ENCODE measurements at places on chromosomes 16 and 17.

GRCh38 chr16:10093576-10093975, 88.7 kb downstream of the GRIN2A start:
- peak; percentile 47 for DNase-seq

DNA sequence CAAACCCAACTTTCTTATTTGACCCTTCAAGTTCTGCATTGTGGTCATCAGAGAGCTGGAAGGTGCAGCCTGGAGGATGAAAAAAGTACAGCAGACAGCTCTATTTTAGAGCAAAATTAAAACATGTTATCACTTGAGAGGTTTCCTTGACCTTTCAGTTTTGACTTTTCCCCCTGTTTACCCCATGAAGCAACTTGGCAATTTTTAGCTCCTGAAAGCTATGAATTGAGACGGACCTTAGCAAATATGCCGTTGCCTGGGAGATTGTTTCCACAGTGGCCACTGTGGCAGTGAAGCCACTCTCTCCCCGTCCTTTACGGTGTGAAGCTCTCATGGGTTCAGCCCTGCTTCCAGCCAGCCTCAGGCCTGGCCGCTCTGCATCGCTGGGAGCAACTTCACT, 398.6 kb downstream of the CPPED1 start:
- DNase-seq, result no peak

GRCh38 chr17:38554430-38555350, 51.1 kb downstream of the SRCIN1 start:
- peak; percentile 70 for DNase-seq

GRCh38 chr16:75244844-75245758, 6.3 kb downstream of the BCAR1 start:
- no peak for DNase-seq

GRCh38 chr17:19306160-19307111, 56.1 kb downstream of the B9D1 start:
- DNase-seq, result no peak

GRCh38 chr16:89556750-89557689, 3.5 kb upstream of the RPL13 start:
- DNase-seq, result no peak

- no peak for DNase-seq
Measured at GRCh38 chr16:51143196-51143977, 7.7 kb downstream of the SALL1 start.

- DNase-seq, result no peak
Measured at GRCh38 chr17:29674281-29674680, 51.6 kb upstream of the CORO6 start.

- DNase-seq, result no peak
Measured at GRCh38 chr16:48421741-48422140, 36.5 kb upstream of the SIAH1 start.

DNA sequence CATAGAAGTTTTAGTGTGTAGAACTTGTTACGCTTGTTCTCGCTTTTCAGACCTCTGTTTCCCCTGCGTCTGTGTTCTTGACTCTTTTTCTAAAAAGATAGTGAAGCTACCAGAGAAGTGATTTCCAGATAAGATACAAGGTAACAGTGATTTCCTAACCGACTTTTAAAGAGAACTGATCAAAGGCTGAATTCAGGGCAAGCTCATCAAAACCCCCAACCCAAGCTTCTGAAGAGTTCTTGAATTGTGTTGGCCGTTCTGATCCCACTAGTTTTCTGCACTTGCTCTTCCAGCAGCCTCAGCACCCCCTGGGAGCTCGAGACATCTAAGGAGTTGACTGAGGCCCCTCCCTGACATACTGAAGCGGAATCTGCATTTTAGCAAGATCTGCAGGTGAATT, 12.7 kb upstream of the NSMCE1 start:
- DNase-seq, result no peak

GRCh38 chr17:74603037-74603635, 11.1 kb upstream of the CD300LD start:
- DNase-seq, result no peak

DNA sequence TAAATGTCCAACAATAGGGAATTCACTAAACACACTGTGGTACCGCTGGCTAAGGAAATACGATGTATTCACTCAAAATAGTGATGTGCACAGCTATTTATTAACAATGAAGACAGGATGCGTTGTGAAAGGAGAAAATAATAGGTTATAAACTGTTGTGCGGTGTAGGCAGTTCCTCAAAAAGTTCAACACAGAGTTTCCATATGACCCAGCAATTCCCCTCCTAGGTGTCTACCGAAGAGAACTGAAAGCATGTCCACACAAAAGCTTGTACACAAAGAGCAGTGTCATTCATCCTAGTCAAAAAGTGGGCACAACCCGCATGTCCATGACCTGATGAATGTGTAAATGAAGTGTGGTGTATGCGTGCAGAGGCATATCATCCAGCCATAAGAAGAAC, 1.2 kb upstream of the CES1 start:
- no peak for DNase-seq

GRCh38 chr17:42530952-42531454, 5.0 kb upstream of the NAGLU start:
- no peak for DNase-seq

- no peak for DNase-seq
Measured at GRCh38 chr16:21950782-21951521, 2.2 kb upstream of the UQCRC2 start.

DNA sequence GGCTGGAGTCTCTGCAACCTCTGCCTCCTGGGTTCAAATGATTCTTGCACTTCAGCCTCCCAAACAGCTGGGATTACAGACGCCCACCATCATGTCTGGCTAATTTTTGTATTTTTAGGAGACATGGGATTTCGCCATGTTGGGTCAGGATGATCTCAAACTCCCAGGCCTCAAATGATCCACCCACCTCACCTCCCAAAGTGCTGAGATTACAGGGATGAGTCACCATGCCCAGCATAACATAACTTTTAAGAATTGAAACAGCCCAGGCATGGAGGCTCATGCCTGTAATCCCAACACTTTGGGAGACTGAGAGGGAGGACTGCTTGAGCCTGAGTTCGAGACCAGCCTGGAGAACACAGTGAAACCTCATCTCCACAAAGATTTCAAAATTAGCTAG, 2.5 kb downstream of the RSL1D1 start:
- no peak for DNase-seq

DNA sequence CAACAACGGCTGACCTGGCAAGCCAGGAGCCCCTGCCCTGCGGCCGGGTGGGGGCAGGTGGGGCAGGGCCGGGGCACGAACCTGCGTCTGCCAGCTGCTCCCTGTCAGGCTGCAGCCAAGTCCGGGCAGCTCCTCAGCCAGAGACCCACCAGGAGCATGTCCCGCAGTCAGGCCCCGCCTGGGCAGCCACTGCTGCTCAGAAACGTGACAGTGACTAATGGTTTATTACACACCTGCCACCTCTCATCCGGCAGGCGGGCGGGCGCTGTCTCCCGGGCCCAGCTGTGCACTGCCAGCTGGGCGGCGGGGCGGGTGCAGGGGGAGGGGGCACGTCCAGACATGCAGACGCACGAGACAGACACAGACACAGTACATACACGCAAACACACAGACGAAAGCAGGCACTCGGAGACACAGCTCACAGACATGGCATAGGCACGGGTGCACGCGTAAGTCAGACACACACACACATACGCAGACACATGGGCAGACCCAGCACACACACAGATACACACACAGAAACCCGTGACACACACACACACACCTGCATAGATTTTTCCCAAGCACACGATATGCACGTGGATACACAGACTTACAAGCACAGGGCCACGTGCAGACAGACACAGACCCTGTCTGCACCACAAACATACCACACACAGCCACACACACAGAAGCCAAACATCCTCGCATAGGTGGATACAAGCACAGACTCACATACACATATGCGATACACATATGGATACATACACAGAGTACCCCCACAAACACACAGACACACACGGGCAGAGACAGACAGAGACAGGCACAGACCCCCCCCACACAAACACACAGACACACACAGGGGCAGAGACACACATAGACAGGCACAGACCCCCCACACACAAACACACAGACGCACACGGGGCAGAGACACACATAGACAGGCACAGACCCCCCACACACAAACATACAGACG, 248.3 kb upstream of the CIBAR2 start:
- DNase-seq, result peak; percentile 27

DNA sequence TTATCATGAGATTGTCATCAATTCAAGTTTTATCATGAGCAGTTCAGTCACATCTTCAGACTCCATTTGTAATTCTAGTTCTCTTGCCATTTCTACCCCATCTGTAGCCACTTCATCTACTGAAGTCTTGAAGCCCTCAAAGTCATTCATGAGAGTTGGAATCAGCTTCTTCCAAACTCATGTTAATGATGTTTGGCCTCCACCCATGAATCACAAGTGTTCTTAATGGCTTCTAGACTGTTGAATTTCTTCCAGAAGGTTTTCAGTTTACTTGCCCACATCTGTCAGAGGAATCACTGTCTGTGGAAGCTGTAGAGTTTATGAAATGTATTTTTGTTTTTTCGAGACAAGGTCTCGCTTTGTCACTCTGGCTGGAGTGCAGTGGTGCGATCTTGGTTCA, 16.0 kb downstream of the NSRP1 start:
- DNase-seq, result no peak

- no peak for DNase-seq
Measured at GRCh38 chr16:54098247-54098646, 188.3 kb downstream of the IRX3 start.

DNA sequence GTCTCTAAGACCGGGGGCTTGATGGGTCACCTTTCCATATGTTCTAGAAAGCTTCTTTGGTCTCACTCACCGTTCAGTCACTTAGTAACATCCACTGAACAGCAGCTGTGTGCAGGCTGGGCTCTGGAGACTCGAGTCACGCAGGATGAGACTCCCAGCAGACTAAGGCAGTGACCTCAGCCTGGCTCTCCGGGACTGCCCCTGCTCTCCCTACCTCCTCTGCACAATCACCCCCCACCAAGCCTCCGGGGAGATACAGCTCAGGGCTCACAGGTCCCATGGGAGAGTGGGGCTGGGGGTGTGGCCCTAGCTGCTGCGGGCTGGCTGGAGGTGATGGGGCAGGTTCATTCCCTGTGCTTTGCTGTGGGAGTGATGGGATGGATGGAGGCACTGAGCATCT, 14.1 kb downstream of the FLYWCH2 start:
- DNase-seq, result no peak

DNA sequence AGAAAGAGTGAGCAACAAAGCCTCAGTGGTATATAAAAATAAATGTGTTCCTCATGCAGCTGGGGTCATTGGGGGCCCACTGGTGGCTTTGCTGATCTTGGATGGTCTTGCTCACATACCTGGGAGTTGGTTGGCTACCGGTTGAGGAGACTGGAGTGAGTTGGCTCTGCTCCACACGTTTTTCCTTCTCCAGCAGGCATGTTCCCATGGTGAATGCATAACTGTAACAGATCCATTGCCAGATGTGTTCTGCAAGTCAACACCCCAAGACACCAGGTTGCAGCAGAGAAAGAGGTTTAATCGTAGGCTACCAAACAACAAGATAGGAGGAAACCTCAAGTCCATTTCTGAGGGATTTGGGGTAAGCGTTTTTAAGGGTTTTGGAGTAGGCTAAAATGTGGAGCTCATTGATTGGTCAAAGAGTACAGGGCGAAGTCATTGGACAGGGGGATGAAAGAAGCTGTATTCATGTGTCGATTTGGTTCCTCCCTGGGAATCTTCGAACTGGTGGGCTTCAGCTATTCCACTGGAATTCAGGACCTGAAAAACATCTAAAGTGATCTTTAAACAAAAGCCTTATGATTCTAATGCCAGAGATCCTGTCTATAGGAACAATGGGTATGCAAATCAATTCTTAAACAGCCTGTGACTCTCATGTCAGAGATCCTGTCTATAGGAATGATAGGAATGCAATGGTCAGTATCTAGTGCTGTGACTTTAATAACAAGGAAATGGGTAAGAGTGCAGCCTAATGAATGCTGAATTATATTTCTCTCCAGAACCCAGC, 467.5 kb upstream of the C16orf82 start:
- DNase-seq, result no peak

DNA sequence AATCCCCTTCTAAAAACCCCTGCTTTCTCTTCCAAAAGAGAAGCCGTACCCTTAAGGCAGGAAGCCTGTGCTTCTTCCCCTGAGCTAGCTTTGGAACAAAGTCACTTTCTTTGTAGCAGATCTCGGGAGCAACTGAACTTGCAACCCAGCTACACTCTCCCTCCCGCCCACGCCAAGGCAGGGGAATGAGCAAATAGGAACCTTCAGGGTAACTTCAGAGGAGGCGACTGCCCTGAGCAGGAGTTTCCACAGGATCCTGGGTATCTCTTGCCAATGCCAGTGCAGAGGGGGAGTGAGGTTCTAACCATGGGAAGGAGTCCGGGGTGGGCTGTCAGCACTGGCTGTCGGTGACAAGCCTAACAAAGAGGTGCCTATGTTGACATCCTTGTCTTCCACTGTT, 5.9 kb upstream of the PIRT start:
- no peak for DNase-seq

DNA sequence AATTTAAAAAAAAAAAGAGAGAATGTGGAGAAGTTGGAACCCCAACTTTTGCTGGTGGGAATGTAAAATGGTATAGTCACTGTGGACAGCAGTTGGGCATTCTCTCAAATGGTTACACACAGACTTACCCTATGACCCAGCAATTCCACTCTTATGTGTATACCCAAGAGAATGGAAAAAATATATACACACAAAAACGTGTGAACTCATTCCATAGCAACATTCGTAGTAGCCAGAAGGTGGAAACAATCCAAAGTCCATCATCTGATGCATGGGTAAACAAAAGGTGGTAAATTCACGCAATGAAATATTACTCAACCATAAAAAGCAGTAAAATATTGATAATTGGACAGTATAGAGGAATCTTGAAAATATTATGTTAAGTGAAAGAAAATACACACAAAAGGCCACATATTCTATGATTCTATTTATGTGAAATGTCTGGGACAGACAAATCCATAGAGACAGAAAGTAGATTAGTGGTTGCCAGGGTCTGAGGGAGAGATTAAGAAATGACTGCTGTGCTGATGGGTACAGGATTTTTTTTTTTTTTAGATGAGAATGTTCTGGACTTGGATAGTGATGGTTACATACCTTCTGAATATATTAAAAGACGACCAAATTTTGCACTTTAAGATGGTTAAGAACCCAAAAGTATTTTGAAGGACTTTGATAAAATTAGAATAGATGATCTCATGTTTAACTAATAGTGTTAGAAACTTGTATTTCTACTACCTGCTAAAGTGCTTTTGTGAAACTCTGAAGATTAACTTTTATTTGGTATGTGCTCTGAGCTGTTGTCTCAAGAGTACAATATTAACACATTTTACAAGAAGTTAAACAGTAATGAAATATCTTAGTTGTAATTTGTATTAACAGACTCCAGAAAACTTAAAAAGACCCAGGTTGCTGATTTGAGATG, 60.9 kb downstream of the MRTFB start:
- no peak for DNase-seq

DNA sequence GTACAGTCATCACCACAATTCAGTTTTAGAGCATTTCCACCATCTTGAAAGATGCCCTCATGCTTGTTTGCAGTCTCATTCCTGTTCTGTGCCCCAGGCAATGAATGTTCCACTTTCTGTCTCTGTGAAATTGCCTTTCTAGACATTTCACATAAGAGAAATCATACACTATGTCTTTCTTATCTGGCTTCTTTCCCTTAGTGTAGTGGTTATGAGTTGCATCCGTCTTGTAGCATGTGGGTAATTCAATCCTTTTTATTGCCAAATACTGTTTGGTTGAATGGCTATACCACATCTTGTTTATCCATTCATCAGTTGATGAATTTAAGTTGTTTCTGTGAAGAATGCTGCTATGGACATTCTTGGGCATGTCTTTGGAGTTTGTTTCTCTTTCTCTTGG, 132.5 kb upstream of the PLCG2 start:
- DNase-seq, result no peak

All from NCI-H2029 treated with DMSO at 0.1 percent for 48 hours (cell line).